Activated naive CD4-positive, alpha-beta T cell treated with anti-CD3 and anti-CD28 coated beads, Interleukin-2, amount 50 U/mL, for 72 hours (primary cell): ENCODE measurements at places on chromosomes 6 and 20.

GRCh38 chr20:20699144-20699543, 13.3 kb downstream of the RALGAPA2 start:
- no peak for DNase-seq

DNA sequence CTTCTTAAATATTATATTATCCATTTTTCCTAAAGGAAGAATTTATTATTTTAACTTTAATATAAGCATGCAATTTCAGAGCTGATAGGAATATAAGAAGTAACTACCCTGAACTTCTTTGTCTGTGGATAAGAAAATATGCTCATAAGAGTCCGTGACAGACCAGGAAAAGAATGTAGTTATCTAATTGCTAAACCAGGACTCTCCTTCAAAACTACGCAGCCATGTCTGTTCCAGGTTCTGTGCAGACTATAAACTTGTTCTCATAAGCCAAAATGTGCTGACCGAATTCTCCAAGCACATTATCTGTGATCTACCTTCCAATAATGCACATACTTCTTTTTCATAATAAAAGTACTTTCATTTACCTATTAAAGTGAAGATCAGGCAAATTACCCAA, 116.5 kb downstream of the TRDN start:
- DNase-seq = no peak

DNA sequence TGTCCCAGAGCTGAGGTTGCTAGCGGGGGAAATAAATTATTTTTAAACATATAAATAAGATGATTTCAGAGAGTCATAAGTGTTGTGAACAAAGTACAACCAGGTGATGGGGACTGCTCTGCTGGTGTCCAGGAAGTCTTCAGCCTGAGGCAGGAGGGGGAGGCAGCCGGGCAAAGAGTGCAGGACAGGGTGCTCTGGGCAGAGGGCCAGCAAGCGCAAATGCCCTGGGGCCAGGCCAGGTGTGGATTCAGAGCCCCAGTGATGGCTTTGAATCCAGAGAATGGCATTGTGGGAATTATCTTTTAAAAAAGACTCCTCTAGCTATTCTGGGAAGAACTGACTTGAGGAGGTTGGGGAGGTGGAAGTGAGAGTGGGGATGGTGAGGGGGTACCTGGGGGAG, 1.6 kb downstream of the CLPSL1 start:
- peak; percentile 16 for DNase-seq

DNA sequence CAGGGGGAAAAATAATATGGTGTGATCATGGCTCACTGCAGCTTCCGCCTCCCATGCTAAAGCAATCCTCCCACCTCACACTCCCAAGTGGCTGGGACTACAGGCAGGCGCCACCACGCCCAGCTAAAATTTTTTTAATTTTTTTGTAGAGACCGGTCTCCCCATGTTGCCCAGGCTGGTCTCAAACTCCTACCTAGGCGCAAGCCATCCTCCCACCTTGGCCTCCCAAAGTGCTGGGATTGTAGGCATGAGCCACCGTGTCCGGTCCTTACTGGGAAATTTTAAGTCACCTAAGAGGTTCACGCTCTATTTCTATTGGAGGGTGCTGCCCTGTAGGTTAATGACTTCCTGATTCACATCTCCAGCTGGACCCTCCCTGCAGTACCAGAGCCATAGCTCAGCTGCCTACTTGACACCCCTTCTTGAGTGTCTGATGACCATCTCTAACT, 626 bp upstream of the CDK5RAP1 start:
- no peak for DNase-seq

GRCh38 chr20:57088436-57088835, 178.0 kb downstream of the BMP7 start:
- no peak for DNase-seq

GRCh38 chr6:119124079-119124824, 45.8 kb upstream of the FAM184A start:
- DNase-seq = no peak

DNA sequence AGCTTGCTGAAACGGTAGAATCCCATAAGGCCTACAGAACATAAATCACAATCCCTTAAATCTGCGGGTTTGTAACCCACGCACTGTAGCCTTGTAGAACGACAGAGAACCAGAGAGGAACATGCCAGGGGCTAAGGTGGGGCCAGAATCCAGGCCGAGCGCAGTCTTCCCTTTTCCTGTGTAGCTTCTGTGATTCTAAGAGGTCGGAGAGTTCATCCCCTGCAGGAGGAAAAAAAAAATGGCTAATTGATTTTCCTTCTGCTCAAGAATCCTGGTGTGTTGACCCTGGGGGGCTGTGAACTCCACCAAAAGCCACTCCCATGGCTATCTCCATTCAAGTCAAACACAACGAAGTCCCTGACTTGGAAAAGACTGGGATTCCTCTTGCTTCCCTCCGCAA, 96.3 kb downstream of the SPTLC3 start:
- no peak for DNase-seq

DNA sequence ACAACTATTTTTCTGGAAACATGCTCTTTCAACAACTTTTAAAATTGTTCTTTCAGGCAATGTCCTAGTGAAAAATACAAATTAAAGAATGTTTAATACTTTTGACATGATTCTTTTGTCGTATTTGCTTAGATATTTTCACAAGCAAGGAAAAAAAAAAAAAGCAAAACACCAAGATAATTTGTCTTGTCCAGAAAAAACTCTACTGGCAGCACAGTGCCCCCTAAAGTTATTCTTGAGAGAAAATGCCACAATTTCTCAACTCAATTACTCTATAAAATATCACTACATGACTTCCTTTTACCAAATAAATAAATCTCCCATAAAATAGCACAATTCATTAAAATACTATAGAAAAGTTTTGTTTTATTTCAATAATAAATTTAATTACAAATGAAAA, 652.5 kb upstream of the EPHA7 start:
- no peak for DNase-seq

GRCh38 chr20:51346686-51347485, 195.6 kb downstream of the NFATC2 start:
- DNase-seq = no peak

DNA sequence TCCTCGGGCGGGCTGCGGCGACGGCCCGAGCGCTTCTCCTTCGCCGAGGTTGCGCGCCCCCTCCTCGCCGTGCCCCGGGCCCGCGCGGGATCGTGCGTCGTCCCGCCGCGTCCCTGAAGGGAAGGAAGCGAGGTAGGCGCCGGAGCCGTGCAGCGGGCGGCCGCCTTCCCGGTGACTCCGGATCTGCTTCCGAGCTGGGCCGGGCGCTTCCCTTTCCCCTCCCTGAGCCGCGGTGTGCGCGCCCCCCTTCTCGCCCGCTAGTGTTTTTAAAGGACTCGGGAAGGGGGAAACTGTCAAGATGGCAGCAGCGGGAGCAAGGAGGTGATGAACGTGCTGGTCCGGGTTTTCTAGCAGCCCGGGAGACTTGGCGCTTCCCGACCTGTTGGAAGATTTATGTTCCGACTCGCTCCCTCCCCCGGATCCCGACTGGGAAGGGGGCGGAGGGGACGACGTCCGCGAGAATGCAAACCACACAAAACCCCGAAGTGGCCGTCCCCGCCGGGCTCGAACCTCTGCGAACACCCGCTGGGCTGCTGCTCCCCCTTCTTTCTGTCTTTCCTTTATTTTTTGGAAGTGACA, 744 bp upstream of the FOXO3 start:
- DNase-seq = peak; percentile 69
